ENCODE measurements at places on chromosomes 1 and 21.

- no peak for DNase-seq
These were observed 53.4 kb downstream of the DUSP10 start for GRCh38 chr1:221688488-221688843.

GRCh38 chr1:38671221-38671620, 188.4 kb downstream of the RRAGC start:
- no peak for DNase-seq

- no peak for DNase-seq
These were observed 201.7 kb upstream of the AJAP1 start for GRCh38 chr1:4452701-4453100.

DNA sequence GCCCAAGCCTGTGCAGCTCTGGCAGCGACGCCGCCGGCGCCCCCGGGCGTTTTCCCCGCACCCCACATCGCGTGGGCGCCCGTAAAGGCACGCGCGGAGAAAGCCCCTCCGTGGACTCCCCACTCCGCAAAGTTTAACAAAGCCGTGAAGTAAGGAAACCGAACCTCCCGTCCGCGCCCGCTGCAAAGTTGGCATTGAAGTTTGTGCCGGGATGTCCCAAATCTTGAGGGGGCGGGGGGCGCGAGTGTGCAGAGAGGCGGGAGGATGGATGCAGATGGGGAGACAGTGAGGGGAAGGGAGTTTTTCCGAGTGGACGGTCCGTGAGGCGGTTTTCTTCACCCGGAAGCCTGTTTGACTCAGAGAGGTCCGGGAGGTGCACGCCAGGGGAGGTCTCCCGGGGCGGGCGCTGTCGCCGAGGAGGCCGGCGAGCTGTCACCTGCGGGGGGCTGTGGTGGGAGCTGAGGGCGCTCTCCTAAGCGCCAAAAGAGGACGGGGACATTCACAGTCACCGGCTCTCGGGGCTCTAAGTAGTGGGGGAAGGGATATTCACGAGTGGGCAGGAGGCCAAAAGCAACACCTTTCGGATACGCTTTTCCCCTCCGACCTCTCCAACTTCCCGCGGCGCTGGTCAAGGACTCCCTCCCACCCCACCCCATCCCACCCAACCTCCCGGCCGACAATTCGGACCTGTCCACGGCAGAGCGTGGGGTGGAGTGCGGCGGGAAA, 1.3 kb downstream of the WLS start:
- peak; percentile 47 for DNase-seq

GRCh38 chr1:162019006-162019405, 4.7 kb downstream of the OLFML2B start:
- DNase-seq, result no peak

GRCh38 chr1:49686107-49686506, 337.6 kb downstream of the AGBL4 start:
- DNase-seq, result no peak

- DNase-seq, result no peak
These were observed 11.3 kb upstream of the RAB29 start for GRCh38 chr1:205786601-205787000.

DNA sequence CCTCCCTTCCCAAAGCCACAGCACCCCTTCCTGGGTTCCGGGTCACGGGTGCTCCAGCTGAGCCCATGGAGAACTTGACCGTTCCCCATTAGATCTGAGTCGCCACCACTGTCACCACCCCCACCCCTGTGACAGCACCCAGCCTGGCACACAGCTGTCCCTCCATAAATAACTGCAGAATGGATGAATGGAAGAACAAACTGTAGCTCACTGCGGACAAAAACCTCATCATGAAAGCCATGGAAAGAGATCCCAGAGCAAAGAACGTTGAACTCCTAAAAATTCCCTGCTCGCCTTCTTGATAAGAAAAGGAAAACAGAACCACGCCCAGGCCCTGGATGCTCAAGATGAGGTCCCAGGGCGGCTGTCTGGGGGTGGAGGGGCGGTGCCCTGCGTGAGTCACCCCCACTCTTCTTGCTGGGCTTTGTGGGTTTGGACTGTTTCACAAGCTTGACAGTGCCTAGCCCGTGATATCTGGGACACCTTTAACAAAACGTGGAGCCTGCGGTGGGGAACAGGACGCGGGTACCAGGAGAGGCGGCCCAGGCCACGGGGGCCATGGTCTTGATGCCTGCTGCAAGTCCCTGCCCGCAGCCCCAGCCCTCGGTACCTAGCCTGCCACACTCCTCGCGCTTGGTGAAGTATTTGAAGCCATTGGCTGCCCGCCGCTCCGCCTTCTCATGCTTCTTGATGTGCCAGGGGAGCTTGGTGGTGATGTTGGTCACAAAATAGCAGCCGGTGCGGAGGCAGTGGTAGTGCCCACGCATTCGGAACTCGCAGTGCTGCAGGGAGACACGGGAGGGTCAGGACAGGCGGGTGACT, 151.9 kb downstream of the CASZ1 start:
- no peak for DNase-seq

DNA sequence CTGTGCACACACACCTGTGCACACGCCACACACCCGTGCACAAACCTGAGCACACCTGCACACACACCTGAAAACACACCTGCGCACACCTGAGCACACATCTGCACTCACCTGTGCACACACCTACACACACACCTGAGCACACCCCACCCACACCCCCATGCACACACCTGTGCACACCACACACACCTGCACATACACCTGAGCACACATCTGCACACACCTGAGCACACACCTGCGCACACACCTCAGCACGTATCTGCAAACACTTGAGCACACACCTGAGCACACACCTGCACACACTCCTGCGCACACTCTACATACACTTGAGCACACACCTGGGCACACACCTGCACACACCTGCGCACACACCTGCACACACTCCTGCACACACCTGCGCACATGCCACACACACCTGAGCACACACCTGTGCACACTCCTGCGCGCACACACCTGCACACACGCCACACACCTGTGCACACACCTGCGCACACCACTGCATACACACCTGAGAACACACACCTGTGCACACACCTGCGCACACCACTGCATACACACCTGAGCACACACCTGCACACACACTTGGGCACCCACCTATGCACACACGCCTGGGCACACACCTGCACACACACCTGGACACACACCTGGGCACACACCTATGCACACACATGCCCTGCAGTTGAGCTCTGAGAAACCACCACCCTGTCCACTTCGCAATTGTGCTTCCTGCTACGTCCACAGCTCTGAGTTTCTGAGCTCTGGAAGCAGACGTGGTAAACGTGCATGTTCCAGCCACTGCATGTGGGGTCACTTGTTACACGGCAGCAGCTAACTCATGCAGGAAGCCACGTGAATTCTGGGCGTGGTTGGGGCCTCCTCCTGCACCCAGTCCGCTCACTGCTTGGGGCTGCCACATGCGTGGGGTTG, 8.0 kb upstream of the C1orf159 start:
- DNase-seq, result no peak

DNA sequence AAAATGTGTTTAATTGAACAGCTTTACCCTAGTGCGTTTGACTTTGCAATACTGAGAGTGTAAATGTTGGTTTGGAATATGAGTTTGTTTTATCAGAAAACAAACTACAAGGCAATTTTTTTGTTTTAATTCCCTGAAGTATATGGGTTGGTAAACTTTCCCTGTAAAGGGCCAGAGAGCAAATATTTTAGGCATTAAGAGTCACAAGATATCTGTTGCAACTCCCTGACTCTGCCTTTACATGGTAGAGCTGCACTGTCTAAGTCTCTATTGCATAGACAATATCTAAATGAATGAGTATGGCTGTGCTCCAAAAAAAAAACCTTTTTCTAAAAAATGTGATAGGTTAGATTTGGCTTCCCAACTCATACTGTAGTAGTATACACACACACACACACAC, 115.1 kb upstream of the PBX1 start:
- DNase-seq, result no peak

GRCh38 chr1:45522324-45523104, 830 bp upstream of the PRDX1 start:
- DNase-seq, result no peak

DNA sequence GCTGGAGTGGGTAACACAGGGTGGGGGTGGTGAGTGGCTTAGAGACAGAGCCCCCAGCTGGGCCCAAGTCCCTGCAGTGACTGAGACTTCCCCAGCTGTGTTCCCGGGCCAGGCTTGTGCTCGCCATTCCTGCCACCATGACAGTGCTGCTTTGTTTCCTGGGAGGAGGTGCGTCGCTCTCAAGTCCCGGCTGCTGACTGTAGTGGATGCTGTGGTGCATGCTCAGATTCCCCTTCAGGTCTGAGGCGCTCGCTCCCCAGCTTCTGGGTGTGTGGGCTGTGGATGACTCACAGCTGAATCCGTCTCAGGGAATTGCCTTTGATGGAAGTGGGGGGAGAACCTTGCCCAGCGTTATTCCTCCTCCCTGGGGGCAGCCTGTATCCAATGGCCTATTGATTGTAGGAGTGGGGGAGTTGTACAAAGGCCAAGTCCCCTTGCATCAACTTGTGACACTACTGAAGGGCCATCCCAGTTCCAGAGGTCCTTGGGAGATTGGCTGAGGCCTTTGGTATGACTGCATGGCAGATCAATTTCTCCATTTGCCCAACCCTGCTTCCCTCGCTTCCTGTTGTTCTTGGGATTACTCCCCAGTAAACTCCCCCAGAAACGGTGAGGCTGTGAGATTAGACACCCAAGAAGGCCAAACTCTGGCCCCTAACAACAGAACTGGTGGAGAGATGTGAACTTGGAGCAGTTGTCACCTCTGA, 17.8 kb upstream of the POU3F1 start:
- no peak for DNase-seq

- no peak for DNase-seq
These were observed 5.3 kb upstream of the TFF2 start for GRCh38 chr21:42356046-42356445.

- no peak for DNase-seq
These were observed 627.4 kb upstream of the NR5A2 start for GRCh38 chr1:199399996-199400724.

DNA sequence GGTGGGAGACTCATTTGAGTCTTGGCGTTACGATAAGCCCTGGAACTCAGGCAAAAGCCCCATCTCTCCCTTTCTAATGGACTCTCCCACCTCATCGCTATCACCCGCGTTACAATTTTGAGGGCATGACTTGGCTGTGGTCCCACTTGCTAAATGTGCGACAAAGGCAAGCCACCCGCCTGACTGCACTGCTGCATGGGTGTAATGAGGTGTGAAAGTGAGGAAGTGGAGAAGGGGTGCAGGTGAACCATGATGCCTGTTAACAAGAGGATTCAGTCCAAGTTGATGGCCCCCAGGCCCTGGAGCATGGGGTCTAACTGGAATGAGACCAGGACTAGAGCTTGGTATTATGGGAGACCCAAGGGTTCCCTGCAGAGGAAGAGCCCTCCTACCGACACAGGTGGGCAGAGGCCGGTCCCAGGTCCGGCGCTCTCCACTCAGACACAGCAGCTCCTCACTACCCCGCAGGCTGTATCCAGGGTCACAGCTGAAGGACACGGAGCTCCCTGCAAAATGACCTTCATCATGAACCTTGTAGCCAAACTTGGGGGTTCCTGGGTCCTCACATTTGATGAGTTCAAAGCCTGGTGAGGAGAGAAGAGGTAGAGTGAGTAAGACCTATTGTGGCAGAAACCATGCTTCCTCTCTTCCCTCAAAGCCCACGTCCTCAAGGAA, 165.4 kb upstream of the HMGB4 start:
- DNase-seq, result no peak

DNA sequence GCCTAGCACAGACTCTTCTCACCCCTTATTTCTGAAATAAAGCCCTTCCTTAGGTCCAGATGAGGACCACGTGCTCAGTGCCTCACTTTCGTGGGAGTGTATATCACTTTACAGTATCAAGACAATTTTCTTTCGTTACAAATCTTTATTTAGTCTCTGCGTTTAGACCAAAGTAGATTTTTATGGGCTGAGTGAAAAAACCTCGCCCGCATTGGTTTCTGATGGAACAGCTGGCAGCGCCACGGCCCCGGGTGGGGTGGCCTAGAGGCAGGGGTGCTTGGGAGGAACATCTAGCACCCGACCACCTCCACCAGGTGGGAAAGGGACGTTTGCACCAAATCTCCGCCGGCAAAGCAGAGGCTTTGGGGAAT, 7.6 kb downstream of the SIM2 start:
- no peak for DNase-seq

DNA sequence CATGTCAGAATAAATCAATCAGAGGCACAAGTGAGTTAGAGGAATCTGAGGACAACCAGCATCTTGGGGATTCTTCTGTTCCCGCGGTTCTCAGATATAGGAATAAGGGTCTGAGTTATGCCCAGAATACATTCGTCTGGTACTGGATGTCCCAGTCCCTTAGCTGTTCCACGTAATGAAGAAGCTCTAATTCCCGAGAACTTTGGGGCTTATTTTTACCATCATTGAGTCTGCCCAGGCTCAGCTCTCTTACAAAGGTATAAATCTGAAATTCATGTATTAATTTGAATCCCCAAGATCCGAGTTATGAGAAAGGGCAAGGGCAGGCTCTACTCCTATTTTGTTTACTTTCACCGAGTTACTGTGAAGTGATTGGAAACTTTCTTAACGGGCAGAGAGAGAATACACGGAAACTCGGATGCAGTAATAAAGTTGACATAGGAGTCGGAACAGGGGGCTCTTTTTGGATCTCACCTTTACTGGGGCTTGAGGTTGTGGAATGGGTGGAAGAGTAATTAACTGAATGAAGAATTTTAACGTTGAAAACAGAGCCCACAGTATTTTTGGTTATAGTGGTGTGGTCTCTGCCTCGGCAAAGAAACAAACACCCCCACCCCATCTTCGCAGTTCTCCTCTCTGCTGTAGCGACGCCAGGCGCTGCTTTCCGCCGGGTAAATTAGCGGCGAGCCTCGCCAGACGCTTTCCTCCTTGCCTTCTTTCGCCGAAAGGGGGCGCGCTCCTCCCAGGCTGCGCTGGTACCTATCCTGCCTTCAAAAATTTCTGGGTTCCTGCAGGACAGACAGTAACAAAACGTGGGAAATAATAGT, 7.1 kb downstream of the PRRX1 start:
- DNase-seq, result peak; percentile 85

DNA sequence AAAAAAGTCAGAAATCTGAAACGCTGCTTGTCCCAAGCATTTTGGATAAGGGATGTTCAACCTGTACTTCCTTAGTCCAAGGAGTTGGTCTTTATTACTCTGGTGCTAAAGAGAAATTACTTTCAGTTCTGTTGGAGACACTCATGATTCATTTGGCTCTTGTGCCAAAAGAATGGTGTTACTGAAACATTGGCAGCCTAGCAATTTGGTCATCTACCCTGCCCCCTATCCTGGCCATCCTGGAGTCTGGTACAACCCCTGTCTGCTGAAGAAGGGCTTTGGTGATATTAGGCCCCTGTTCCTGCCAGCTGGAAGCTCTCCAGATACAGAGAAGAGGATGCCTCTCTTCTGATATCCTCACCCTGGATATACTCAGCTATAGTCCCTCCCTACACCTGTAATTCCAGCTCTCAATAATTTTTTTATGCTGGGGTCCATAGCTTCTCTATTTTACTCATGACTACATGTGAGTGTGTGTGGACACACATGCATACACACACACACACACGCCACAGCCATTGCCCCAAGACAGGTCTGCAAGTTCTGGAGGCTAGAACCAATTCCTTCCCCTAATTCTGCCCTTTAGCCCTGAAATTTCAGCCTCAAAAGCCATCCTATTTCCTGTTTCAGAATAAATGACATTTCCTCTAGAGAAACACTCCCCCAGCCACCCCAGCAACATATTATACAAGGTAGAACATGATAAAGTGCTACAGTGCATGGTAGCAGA, 40.0 kb downstream of the LHX8 start:
- DNase-seq, result no peak

- no peak for DNase-seq
These were observed 7.7 kb downstream of the ANKRD35 start for GRCh38 chr1:145877923-145878486.

GRCh38 chr1:246160905-246161304, 346.2 kb downstream of the SMYD3 start:
- DNase-seq, result no peak
